ENCODE measurements at places on chromosomes 2 and 18.

- no peak for DNase-seq
These were observed 13.4 kb downstream of the NPAS2 start for GRCh38 chr2:100833331-100833730.

DNA sequence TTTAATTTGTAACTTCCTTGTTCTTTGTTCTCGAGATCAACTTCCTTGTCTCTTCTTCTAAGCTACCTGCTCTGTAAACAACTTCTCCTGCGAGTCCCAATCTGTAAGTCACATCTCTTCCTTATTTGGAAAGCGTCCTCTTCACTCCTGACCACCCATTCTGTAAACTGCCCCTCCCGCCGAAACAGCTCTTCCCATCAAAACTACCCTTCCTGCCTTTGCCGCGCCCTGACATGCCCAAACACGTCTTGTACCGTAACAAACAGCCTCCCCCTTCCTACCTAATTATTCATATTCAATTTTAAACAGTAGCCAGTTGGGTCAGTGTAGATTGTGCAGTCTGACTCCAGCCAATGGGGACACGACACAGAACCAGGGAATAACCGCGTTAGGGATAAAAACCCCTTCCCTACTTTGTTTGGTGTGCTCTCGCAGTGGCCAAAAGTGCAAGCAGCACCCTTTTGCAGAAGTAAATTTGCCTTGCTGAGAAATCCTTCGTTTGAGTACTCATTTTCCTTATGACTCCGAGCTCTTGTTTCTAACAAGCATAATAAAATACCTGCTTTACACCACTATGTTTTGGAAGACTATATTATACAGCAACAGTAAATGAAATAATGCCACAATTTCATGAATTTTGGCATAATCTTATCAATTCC is 39.8 kb downstream of the PIAS2 start:
- DNase-seq, result no peak

DNA sequence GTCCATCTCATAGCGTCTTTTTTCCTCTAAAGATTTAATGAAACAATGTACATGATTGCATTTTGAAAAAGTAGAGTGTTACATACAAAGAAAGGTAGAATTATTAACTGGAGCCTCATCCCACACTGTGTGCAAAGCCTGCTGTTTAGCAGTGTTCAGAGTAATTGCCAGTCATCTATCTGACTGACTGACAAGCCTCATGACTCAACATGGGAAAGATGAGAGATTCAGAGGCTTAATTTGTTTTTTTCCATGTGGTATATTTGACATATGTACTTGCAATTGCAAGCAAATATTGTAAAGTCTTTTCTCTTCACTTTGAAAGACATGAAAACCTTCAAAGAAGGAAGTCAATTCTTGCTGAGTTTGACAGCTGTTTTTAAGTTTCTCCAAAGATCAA is 14.7 kb downstream of the PCARE start:
- no peak for DNase-seq

DNA sequence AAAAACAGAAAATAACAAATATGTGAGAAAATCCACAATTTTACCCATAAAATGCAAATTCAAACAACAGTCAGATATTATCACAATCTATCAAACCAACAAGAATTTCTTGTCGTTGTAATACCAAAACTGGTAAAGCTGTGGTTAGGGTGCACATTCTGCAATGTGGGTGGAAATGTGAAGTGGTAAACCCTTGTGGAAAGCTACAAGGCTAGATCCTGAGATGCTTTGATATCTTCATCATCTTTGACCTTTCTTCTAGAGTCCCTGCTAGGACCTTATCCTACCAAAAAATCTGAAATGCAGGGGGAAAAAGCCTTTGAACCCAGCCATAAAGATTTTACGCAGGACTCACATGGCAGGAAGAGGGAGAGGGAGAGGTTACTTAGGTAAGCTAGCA is 17.2 kb upstream of the ATG16L1 start:
- DNase-seq, result no peak

DNA sequence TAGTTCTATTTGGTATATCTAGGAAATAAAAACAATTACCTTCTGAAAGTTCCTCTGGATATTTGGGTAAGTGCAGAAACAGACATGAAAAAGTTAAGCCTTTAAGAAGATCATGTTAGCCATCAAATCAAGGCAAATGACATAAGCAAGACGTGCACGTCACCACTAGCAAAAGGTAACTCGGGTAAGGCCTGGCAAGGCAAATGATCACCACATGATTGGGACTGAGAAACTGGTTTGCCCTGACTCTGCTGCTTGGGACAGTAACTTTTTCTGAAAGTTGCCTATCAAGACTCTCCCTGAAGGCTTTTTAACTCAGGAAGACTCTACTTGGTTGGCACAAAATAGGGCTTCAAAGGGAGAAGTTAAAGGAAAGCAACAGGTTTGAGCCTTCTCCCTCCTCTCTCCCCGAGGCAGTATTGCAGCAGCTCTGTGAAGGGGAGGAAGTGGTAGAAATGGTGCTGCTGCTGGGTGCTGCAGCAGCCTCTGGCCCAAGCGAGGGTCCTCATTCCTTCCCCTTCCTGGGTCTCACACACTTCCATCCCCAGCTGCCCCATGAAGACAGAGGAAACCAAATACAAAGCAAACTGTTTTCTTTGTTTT is 17.1 kb upstream of the TMEM237 start:
- DNase-seq, result peak; percentile 64

GRCh38 chr18:75203416-75204268 is 5.3 kb downstream of the PTGR3 start:
- DNase-seq, result peak; percentile 23

GRCh38 chr2:99285526-99285925 is 15.5 kb downstream of the LYG1 start:
- no peak for DNase-seq

All from ELF-1 (cell line).